ENCODE measurements at places on chromosomes 7 and 10. TPM values are rescaled to one million over a fixed set of nuclear protein-coding genes. Genes with fewer than 3 reads are reported as not detected.
A peak's percentile ranks its signal among the peaks of the same experiment; 100 is the strongest.

DNA sequence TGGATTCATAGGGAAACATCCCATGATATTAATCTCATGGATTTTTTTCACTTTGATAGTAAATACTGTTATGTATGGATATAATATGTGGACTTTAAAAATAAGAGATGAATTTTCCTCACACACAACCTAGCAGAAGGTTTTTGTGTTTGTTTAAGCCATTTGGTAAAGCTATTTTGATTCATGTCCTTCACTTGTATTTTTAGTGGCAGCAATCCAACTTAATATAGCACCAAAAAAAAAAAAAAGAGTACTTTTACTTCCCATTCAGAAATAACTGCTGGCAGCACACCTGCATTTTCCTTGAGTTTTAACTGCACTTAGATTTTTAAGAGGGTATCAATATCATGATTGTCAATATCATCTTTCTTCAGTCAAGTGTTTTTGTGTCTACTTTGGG is 60.0 kb downstream of the MCMBP start:
- no peak for DNase-seq

- DNase-seq: peak; percentile 67
Measured at GRCh38 chr10:124943301-124944092, 1.6 kb downstream of the ZRANB1 start.

- DNase-seq: no peak
Measured at GRCh38 chr10:26799342-26799741, 61.4 kb downstream of the ABI1 start.

DNA sequence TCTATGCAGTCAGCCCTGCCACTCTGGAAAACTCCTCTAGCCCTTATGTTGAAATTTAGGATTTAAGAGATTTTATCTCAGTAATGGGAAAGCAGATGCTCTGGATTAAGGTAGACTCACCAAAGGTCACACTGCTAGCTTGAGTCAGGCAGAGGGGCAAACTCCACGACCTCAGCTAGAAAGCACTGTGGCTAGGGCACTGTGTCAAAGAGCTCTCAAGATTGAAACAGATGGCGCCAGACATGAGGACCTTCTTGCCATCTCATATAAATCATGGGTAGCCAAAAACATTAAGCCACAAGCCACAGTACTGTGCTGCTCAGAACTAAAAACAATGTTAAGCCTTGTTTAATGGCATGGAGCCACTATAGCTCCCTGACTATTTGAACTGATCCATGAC is 188.7 kb downstream of the DNAJC1 start:
- DNase-seq: no peak

- peak; percentile 56 for DNase-seq
Measured at GRCh38 chr7:69630292-69630691, 32.0 kb downstream of the AUTS2 start.

Gene OR2F1
- total RNA-seq: not detected

Data from foreskin keratinocyte (primary cell).